ENCODE measurements at places on chromosomes 1 and 21.

- DNase-seq: no peak
Observed at GRCh38 chr21:21481239-21481638, 483.0 kb downstream of the NCAM2 start.

DNA sequence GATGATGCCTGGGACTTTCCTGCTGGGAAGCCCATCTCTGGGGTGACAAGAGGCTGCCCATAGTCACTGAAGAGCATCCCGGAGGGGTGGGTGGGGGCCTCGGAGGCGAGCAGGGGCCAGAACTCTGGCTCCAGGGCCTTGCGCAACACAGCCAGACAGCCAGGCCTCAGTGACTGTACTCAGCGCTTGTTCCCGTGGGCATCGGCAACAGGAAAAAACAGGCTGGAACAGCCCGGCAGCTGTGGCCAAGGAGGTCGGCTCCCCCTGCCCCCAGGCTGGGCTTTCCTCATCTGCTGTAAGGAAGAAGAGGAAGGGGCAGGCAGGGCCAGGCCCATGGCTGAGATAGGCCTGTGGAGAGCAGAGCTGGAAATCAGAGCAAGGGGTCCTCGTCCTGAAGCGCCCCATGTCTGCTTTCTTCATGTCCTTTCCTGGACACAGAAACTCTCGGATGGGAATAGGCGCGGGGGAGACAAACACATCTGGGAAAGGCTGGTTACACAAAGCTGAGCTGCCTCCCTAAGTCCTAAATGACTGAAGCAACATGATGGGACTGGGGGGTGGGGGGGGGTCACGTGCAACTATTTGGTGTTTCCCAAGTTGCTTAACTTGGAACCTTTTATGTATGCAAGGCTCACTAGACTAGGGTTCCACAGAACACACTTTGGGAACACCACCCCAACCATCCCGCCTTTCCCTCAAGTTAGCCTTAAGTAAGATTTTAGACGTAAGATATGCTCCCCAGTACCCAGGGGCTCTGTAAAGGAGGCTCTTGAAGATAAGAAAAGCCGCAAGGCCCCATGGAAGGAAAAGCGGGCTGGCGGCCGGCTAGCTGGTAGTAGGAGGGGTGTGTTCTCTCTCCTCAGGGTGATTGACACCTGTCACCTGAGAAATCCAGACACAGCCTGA is 30.7 kb downstream of the HSPG2 start:
- DNase-seq: peak; percentile 86

DNA sequence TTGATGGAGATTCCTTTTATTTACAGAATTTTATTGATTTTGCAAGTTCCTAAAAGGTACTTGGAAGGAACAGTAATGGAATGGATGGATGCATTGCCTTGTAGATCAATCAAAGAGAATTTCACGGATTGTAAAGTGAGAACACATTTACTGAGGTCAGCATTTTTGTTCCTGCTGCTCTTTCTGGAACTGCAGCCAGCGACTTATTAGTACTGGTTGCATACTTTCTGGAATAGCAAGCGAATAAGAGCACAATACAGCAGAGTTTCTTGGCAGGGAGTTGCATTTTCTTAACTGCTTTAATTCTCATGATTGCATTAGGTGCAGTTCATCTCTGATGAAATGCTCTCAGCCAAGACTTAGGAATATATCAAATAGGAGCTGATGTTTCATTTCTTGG is 106.1 kb upstream of the CHODL start:
- DNase-seq: peak; percentile 89

GRCh38 chr1:232968391-232968790 is 18.0 kb downstream of the NTPCR start:
- no peak for DNase-seq

GRCh38 chr1:94025383-94026340 is 95.3 kb downstream of the ABCA4 start:
- DNase-seq: peak; percentile 84

- DNase-seq: no peak
Observed at GRCh38 chr1:197343663-197344273, 75.7 kb downstream of the CRB1 start.

DNA sequence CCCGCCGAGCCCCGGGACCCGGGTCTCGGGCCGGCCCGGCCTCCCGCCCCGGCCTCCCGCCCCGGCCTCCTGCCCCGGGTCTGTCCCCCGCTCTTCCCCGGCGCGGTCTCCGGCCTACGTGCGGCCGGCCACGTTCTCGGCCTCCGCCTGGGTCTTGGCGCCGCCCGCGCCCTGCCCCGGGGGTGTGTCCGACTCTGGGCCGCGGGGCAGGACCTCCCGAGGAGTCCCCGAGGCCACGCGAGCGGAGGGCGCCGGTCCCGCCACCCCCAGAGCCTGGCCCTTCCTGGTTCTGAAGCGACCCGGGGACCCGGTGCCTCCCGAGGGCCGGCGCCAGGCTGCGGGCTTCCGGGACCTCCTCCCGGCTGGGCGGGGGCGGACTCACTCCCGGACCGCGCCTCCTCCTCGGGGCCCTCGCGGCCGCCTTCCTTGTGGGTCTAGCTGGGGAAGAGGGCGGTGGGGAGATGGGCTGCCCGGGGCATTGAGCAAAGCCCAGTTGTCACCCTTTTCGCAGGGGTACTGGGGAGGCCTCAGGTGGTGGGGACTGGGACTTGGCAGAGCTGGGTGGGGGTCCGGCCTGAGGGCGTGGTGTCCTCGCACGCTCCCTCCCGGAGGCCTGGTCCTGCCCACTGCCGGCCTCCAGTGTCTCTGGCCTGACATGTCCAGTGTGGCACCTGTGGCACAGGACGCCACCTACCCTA is 558 bp downstream of the PFKL start:
- DNase-seq: peak; percentile 80

DNA sequence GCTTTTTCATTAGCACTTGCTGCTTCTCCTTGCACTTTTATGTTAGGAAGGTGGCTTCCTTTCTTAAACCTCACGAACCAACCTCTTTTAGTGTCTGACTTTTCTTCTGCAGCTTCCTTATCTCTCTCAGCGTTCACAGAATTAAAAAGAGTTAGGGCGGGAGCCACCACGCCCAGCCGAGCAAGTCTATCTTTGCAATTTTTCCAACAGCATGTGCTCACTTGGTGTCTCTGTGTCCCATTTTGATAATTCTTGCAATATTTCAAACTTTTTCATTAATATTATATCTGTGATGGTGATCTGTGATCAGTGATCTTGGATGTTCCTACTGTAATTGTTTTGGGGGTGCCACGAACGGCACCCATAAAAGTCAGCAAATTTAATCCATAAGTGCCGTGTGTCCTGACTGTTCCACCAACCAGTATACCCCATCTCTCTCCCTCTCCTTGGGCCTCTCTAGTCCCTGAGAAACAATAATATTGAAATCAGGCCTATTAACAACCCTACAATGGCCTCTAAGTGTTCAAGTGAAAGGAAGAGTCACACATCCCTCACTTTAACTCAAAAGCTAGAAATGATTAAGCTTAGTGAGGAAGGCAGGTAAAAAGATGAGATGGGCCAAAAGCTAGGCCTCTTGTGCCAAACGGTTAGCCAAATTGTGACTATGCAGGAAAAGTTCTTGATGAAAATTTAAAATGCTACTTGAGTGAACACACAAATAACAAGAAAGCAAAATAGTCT is 15.9 kb upstream of the ITPKB start:
- DNase-seq: no peak
